ENCODE measurements at places on chromosomes 1 and 21.

DNA sequence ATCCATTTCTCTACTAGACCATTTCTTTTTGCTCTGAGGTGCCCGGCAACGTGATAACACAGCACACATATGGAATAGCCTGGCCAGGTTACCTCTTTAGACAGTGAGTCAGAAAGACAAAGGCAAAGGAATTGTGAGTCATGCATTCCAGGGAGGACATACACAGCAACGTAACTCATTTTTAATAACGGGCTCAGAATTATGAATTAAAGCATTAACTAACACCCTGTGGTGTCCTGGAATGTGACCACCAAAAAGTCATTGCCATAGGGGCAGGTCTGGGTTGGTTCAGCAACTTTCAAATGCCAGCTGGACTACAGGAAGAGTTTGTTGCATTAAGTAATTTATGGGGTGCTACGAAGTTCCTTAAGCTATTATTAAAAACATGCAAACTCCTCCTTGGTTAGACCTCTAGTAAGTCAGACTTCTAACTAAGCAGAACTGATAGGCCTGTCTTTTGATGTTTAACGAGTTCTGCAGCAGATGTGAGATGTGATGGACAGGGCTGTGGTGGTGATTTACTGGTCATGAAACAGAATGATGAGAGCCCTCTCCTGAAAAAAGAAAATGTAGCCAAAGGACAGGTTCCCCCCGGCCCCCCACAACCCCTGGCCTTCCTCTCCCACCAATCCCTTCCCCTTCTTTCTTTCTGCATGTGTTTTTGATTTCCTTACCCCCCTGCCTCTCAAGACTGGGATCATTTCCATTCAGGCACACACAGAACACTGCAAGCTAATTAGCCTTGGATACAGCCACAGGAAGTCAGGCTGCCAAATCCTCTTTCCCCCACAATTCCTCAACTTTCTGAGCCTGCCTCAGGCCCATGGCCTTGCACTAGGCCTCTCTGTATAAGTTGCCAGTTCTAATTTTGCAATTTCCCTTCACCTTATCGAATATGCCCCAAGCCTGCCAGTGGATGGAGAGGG, 88.9 kb upstream of the HAO2 start:
- DNase-seq: no peak

GRCh38 chr21:36613554-36613953, 85.4 kb upstream of the SIM2 start:
- DNase-seq: no peak

GRCh38 chr1:228964178-228965089, 229.2 kb downstream of the RHOU start:
- DNase-seq: no peak

- no peak for DNase-seq
These were observed 39.4 kb upstream of the CD55 start for GRCh38 chr1:207282058-207282457.

- no peak for DNase-seq
These were observed 9.6 kb upstream of the ECM1 start for GRCh38 chr1:150498342-150498741.

DNA sequence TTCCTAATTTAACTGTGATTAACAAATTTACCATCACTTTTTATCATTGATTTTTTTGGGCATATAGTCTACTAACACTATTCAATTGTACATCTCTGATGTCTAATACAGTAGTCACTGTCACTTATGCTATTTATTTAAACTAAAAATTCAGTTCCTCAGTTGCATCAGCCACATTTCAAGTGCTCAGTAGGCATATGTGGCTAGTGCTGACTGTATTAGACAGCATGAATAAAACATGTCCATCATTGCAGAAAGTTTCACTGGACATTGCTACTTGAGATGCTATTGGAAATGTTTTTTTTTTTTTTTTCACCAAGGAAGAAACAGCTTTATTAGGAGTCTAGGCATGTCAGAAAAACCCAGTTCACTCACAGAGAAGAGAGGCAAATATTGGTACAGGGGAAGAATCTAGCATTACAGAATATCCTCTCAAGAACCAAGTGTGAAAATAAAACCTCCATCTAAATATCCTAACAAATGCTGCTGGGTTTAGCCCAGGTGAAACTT, 108.1 kb upstream of the GNG4 start:
- DNase-seq: no peak

DNA sequence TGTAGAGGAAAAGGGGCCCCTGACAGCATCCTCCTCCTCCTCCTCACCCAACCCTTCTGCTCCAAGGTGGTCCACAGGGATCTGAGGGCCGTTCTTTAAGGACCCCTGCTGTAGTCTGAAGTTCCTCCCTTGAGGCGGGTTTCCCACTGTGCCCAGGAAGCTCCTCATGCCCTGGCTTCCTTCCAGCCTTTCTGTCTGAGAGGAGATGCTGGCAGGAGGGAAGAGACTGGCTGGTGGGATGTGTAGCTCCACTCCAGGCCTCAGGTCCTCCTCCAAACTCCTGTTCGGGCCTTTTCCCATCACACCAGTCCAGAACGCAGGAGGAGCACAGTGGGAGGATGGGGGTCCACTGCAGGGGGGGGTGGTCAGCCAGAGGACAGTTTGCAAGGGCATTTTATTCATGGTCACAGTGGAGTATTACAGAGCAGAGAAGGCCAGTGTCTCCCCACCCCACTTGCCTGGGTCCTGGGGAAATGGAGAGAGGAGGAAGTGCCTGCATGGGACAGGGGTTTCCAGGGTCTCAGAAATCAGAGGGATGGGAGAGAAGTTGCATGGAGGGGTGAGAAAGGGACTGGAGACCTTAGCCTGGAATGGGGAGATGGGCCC, 7.8 kb downstream of the ETV3L start:
- no peak for DNase-seq

DNA sequence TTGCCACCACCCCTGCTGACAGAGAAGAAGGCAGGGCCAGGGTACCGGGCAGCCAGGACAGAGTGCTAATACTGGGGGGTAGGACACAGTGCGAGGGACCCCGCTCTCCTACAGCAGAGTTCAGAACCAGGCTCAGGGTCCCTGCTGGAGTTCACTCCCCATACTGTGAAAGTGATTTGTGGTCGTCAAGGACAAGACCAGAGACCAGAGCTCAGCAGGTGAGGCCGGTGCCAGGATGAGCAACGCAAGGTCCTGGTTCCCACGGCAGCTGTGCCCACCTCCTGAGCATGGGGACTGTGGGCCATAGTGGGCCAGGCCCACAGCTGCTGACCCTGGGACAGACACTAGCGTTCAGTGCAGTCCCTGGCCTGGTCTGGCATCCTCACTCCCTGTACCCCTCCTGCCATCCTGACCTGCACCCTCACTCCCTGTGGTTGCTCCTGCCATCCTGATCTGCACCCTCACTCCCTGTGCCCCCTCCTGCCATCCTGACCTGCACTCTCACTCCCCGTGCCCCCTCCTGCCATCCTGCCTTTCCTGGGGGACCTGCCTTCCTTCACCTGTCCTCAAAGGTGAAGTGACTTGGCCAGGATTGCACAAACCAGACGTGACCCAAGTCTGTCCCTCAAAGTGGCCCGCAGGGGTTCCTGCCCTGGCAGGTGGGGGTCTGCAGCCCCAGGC, 13.8 kb upstream of the PTTG1IP start:
- no peak for DNase-seq

GRCh38 chr1:205041001-205041715, 1.9 kb upstream of the CNTN2 start:
- no peak for DNase-seq
